ENCODE measurements at places on chromosomes 6 and 20.
A peak's percentile ranks its signal among the peaks of the same experiment; 100 is the strongest.

DNA sequence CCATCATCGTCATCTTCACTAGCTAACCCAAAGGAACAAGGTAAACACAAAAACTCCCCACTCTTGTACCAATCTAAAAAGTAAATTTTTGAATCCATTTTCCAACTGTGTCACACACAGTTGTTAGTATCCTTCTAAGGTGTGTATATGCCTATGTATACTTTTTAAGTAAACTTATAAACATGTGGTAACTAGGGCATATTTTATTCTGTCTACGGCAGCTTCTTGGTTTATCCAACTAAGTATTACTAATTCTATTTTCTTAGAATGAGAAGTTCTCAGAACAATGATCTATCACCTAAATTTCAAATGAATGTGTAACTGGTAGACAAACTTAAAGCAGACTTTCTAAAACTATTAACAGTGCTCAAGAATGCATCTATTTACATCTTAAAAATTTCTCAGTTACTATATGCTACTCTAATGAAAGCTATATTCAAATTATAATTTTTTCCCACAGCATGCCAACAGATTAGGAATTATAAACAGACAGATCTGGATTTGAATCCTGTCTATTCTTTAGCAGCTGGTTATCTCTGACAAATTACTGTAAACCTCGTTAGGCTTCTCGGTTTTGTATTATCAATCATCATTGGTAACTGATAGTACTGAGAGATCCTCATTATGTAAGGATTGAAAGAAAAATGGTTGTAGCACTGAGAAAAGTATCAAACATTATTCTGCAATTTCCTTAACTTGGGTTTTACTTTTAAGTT lies 1.8 kb upstream of the PLN start:
- DNase-seq, result no peak

DNA sequence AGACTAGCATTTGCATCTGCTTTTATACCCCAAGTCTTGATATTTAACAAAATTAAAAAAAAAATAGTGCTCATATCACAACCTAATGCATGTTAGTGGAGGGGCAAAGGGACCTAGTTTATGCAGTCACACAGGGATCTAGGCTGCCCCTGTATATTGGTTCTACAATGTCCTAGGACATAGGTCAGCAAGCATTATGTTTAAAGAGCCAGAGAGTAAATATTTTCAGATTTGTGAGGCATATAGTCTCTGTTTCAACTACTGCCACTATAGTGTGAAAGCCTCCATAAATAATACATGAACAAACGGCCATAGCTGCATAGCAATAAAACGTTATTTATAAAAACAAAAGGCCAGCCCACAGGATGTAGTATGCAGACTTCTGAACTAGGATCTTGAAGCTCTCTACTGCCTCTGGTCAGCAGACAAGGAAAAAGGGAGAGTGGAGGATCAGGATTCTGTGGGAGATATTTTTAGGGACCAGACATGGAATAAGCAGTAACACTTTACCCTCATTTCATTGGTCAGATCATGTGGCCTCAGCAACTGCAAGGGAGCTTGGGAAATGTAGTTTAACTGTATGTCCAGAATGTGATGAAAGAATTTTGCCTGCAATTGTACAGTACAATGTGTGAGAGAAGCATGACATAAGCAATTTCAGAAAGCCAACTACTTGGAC lies 414.2 kb upstream of the SPTLC3 start:
- no peak for DNase-seq

GRCh38 chr6:169646906-169647567 lies 54.8 kb downstream of the WDR27 start:
- no peak for DNase-seq

- DNase-seq, result peak; percentile 33
Observed at GRCh38 chr6:73451223-73452106, 632 bp downstream of the CGAS start.

GRCh38 chr6:83815631-83816272 lies 37.4 kb upstream of the RIPPLY2 start:
- DNase-seq, result no peak
